Omental fat pad (tissue), 4 donors: ENCODE measurements at places on chromosomes 1 and 21.

DNA sequence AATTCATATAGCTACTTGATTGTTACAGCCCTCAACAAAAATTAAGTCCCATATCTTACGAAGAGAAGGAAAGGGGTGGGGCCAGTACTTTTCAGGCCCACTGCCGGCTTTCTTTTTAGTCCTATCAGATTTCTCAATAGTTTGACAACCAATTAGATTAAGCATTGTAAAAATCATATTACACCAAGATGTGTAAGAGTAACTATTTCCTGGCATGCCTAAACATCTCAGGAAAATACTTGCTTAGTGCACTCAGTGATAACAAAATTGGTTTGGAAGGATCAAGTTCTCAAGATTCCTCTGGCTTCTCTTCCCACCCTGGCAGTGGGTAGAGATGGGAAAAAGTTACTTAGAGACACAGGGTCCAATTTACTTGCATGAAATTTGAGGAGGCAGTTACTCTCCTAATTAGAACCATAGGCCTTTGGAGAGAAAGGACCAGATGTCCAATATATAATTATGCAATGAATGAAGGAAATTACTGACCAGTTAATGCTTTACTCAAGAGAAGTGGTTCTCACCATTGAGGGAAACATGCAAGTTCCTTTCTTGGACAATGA is 30.1 kb downstream of the STPG1 start:
- DNase-seq = no peak

DNA sequence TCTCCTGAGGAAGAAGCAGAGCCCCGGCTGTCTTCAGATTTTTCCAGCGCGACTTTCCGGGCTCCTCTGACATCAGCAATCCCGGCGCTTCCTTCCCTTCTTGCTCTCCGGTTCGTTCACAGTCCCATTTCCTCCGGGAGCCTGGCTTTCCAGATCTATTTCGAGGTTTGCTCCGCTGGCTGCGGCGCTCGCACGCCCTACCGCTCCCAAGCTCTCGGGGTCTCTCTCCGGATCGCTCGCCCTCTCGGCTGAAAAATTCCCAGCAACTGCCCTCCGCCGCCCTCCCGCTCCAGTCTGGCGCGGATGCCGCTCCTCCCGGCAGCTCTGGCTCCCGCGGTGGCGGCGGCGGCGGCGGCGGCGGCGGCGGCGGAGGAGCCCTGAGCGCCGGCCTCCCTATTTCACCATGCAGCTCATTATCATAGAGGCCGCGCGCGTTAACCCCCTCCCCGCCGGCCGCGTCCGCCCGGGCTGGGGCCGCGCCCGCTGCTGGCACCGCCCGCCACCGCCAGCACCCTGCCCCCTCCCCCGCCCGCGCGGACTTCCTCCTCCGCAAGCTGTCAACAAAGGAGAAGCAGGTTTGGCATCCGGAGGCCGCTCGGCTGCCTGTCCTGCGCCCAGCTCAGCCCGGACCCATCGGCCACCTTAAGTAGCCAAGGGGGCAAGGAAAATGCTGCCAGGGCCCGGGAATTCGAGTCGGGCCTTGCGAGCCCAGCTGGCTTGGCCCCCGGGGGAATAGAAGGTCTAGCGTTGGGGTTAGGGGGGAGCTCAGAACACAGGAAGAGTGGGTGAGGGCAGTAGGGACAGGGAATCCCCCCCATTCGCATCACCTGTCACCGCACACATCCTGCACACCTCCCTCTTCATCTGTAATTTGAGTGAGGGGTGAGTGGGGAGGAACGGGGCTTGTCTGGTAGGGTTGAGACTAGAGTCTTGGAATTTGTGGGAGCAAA is at the start of gene PLXNA2:
Gene PLXNA2, minus strand, starts transcription at position 418 of the 950 bp plus-strand sequence. CDS start 26,462 bp downstream, outside the sequence.
- DNase-seq = peak; percentile 57

DNA sequence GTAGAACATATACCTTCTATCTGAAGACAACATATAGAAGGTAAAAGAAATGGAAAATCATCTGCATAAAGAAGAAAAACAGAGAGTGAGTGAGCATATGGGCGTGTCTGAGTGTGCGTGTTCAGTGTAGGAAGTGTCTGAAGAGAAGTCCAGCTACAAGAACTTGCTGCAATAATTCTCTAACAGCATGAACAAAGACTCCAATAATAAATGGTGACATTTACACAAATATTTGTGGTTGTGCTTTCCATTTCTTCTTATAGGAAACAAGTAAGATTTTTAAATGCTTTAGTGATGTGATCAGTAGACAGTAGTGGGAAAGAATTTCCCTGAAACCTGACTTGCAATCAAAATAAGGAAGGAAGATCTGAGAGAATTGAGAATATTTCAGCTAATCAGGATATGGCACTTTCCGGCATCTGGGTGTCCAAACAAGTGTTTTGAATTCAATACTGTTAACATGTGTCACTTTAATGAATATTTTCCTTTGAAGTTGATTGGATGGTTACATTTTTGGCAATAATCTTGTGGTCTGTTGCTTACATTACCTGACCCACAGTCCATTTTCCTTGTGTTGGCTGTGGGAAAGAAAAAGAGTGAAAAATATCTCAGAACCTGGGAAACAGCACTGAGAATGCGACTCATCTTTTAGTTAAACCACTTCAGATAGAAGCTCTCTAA is 154.0 kb downstream of the TGFB2 start:
- no peak for DNase-seq

GRCh38 chr1:166121010-166121409 is 45.8 kb downstream of the FAM78B start:
- no peak for DNase-seq

DNA sequence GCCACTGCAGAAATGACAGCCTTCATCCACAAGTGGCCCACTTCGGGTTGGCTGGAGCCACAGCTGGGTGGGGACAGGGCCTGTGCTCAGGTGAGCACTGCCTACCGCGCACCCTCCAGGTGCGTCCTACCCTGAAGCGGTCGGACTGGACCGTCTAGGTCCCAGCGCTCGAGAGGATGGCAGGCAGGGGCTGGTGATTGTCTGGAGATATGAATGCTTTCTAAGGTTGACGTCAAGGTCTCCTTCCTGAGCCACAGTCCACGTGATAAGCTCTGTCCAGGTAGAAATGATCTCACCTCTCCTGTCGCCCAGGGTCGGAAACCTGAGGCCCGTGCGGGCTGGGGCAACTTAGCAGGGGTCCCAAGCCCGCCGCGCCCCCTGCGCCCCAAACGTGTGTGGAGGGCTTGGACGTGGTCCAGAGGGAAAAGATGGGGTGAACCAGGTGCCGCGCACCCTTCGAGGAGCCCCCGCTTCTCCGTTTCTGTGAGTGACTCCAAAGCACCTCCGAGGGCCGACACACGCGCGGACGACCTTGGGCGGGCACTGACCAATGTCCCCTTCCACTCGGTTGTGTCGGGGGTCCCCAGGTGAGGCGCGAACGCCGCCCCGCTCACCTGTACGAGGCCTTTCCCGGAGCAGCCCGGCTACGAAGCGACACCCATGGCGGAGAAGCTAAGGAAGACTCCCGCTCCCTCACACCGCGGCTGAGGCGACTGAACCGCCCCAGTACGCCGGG is 853 bp upstream of the DOP1B start:
- no peak for DNase-seq

GRCh38 chr1:167105271-167106118 is 11.6 kb downstream of the STYXL2 start:
- no peak for DNase-seq

DNA sequence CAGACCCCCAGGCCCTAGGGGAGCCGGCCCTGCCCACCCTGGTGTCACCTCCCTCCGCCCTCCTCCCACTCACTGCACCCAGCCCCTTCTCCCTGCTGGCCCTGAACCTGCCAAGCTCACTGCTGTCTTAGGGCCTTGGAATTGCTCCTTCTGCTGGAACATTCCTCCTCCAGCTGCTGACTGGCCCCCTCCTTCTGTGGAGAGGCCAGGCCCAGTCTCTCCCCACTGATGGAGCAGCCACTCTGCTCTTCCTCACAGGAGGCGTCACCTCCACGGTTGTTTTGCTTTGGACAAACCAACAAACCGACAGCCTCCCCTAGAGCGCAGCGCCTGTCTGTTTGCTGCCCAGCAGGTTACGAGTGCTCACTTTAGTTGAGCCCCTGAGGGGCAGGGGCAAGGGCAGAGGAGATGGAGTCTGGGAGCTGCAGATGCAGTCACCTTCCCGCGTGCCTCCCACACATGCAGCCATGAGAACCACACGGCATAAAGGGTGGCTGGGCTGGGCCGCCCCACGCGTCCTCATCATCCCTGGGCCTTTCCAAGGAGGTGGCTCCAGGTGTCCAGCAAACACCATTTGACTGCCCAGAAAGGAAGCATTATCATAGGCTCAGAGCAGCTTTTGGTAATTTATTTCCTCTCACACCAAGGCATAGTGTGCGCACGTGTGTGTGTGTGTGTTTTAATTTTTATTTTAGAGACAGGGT is 9.4 kb downstream of the OXCT2 start:
- DNase-seq = no peak

DNA sequence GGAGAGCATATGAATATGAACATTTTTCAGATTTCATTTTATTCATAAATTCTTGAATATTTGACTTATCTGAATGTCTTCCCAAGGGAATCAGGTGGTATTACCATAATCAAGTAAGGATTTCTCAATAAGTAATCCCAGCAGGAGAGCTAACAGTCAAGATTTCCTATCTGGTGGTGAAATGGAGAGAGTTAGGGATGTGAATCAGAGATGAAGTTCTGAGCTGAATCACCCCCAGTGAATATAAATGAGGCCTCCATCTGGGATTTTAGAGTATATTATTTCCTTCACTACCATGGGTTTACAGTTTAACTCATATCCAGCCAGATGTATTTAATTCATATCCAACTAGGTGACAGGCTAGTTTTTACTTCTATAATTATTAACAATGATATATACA is 61.5 kb upstream of the RGS2 start:
- DNase-seq = no peak

DNA sequence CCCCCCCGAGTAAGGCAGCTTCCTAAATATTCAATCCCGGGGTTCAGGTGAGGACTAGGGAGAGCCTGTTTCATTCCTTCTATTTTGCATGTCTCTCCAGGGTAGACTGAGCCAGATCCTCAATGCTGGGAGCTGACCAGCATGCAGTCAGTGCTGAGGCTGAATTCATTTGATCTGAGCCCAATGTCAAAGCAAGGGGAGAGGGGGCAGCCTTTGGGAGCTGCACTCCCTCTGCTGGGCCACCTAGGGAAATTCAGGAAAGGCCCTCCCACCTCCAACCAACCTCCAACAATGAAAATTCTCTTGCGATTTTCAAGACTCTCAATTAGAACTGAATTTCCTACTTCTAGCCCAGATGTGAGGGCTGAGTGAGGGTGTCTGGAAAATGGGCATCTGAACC is 371.2 kb downstream of the NPHP4 start:
- no peak for DNase-seq

DNA sequence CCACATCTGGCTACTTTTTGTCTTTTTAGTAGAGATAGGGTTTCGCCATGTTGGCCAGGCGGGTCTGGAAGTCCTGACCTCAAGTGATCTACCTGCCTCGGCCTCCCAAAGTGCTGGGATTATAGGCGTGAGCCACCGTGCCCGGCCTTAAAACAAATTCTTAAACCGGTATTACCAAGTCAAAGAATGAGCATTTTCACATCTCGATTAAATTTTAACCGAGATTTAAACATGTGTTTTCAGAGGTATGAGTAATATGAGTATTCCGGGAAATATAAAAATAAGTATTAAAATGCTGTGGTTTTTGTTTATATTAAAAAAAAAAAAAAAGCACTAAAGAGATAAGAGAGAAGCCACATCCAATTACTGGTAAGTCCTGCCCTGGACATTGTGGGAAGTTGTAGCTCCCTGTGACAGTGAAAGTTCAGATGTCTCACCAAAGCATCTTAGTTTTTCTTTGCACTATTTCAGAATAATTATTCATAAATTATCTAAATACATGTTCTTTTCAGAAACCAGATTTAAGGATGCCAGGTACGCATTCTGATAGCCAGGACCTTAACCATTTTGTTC is 24.9 kb downstream of the ZNF281 start:
- no peak for DNase-seq

- no peak for DNase-seq
Measured at GRCh38 chr1:178510155-178510554, 2.8 kb upstream of the TEX35 start.
